ENCODE measurements at places on chromosomes 5 and 9.

DNA sequence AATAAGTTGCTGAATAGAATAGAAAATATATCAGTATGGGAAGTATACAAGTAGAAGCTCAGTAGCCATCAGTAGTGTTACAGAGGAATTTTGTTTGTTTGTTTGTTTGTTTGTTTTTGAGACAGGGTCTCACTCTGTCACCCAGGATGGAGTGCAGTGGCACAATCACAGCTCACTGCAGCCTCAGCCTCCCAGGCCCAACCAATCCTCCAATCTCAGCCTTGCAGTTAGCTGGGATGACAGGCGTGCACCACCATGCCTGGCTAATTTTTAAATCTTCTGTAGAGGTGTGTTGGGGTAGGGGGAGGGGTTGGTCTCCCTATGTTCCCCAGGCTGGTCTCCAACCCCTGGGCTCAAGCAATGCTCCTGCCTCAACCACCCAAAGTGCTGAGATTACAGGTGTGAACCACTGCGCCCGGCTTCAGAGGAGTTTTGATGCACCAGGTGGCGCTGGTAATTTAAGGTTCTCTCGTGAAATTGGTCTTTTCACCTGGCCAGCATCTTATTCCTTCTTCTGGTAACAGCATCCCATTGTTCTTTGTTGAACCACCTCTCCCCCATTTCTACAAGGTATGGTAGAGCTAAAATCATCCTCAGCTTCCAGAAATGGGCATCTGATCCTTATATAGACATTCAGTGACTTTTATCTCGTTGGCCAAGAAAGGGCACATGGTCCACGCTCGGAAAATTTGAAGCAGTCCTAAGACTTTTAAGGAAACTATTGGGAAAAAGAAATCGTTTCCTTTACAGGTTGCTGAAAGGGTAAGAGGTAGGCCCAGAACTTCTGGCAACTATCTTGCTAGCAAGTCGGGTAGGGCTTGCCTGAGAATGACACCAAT, 157.1 kb downstream of the ARRDC3 start:
- DNase-seq = no peak

GRCh38 chr9:88733651-88734421, 198.9 kb downstream of the NXNL2 start:
- DNase-seq = no peak

DNA sequence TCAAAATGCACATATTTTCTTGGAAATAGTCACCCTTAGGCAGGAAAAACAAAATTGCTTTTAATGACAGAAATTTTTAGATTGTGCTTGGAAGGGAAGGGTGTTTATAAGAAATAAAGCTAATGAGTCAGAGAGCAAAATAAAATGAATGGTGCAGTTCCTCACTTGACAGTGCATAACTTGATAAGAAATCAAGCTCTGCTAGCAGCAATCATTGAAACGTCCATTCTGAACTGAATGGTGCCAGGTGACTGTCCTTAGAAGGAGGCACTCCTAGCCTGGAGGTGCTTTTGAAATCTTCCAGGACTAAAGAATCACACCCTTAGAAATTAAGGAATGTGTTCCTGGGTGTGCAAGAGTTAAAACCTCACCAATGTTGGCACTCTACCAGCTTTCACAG, 202.5 kb downstream of the EFNA5 start:
- DNase-seq = no peak

- no peak for DNase-seq
Observed at GRCh38 chr9:647522-647921, 194.0 kb upstream of the DMRT1 start.

GRCh38 chr5:62167561-62168057, 138.4 kb upstream of the KIF2A start:
- DNase-seq = no peak

DNA sequence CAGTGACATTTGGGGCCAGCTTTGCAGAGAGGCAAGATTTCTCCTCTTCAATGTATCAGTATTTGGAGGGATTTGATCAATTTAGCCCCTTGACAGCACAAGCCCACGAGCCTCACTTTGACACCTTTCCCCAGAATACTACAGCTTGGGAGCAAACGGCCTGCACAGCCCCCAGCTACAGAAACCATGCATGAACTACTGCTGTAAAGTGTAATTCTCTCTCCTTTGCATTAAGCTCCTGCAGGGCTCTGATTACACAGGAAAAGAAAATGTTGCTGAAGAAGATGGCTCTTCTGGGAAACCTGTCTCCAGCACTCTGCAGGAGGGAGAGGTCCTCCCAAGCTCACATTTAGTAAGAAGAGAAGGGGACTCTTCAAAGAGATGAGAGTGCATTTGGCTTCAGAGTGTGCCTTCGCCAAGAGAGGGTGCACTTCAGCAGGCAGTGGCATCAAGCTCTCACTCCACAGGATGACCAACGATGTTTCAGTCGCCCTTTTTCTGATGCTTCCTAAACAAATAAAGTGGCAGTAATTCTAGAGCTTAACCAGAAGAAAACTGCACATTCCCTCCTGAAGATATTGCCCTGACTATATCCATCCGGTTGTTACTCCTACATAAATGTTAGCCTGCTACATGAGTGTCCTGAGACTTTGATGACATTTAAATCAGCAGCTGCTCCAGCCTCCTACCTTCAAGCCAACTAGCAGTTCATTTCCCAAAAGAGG, 272.2 kb downstream of the AUH start:
- no peak for DNase-seq

DNA sequence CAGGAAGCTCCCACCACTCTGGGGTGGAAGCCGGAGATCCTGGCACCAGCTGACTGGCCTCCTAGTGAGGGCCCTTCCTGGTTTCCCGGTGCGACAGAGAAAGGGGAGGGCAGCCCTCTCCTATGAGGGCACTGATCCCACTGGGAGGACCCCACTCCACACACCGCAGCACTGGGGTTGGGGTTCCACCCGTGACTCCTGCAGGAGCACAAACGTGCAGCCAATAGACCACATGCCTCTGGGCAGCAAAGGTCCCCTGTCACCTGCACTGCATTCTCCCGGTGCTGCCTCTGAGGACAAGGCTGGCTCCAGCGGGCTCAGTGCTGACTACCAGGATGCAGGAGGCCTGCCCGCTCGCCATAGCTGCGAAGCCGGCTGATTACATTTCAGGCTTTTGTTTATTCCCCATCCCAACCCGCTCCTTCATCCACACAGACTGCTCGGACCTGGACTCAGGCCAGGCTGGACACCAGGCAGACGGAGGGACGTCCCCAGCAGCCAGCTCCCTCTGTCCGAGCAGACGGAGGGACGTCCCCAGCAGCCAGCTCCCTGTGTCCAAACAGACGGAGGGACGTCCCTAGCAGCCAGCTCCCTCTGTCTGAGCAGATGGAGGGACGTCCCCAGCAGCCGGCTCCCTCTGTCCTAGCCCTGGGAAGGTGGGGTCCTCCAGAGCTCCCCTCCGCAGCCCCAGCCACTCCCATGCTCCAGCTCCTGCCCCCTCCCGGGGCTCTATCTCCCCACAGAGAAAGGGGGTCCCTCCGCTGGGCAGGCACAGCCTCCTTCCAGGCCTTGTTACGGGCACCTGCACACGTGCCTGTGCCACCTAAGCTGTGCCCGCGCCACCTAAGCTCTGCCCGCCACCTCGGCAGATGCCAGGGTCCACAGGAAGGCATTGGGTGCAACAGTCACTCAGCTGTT, 8.8 kb upstream of the CEP72 start:
- no peak for DNase-seq

GRCh38 chr5:159669559-159669958, 246.7 kb upstream of the ADRA1B start:
- no peak for DNase-seq

- DNase-seq = no peak
Observed at GRCh38 chr5:95759634-95760033, 28.5 kb downstream of the RHOBTB3 start.

DNA sequence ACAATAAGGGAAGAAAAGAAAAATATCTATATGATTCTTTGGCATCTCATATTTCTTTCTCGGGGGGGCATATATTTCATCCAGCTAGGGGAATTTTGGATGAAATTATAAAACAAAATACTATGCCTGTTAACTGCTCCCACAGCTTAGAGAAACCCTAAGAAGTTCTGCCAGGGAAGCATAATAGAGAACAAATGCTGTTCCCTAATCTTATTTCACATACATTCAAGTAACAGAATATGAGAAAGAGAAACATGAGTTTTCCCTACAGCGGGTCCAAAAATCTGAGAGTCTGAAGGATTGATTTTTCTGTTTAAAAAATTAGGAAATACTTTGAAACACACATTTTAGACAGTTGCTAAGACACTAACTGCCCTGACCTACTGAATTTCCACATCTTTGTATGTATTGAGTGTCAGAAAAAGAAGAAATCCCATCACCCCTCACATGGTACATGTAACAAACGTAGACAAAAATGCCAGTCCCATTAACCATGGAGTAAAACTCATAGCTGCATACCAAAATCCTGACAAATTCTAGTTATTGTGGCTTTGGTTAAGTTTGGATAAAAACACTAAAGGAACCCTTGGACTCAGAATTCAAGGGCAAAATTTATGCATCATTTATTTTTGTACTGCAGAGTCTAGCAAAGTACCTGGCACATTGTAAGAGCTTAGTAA, 620.2 kb upstream of the DMAC1 start:
- no peak for DNase-seq

DNA sequence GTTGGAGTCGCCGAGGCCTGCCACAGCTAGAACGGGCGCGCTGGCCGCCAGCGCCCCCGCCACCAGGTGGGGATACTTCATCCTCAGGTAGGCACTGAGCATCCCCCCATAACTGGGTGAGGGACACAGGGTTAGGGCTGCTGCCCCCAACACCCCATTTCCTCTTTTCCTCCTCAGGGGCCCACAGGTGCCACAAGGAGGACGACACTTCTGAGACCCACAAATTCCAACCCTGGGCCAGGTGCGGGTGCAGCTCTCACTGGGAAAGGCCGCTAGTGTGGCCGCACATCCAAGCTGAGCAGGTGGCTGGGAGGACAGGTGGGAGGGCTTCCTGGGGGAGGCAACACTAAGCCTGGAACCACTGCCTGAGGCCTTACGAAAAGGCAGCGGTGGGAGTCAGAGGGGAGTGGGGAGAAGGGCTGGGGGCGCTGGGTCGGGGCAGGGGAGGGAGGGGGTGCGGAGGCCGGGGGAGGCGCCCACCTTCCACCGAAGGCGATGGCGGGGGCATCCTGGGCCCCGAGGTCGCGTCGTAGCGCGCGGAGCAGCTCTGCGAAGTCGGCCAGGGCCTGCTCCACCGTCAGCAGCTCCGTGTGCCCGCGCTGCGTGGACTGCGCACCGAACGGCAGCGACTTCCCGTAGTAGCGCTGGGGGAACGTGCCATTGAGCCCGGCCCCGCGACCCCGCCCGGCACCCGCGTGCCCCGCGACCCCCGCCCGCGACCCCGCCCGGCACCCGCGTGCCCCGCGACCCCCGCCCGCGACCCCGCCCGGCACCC, 961 bp downstream of the DPP7 start:
- DNase-seq = no peak

GRCh38 chr5:29089591-29090130, 2051.3 kb upstream of the CDH9 start:
- DNase-seq = no peak

DNA sequence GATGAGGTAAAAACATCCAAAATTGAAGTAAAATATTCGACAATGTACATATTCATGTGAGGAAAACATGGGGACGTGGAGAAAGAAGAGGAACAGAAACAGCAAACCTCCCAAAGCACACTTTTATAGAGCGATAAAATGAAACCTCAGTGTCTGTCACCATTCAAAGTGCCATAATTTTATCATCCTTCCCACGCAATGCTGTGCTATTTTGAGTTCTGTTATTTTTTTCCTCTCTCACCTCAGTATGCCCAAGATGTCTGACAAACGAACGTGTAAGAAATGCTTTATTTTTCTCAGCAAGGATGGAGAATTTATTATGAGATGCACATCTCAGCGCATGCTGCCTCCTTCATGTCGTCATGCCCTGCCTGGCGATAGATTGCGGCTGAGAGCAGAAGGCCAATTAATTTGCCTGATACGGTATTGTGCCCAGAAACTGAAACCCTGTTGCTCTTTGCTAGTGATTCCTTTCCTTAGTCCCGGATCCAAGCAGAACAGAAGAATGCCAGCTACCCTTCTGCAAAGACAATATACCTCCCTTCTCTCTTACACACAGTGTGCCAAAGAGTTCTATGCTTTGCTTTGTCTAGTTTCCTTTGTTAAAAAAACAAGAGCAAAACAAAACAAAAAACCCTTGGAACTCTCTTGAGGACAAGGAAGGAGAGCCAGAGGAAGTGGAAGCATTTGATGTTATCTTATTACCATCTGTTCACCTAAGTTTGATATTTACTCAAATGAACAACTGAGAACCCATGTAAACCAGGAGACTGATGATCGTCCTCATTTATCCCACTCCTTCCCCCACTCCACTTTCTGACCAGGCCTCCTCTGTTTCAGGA, 192.4 kb downstream of the SEMA6A start:
- no peak for DNase-seq

- DNase-seq = no peak
Observed at GRCh38 chr9:93020771-93021670, 37.5 kb upstream of the SUSD3 start.

DNA sequence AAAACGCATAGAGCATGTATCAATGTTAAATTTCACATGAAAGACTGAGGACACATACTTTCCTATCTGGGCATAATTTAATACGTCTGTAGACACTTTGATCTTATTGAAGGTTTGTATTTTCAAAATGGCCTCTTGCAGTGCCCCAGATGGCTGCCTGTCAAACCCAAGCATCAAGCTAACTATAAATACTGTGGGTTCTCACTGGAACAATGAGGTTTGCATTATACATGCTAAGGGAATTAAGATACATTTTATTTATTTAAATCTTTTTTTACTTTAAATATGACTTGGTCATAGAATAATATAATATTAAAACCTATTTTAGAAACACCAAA, 702.9 kb upstream of the GRAMD2B start:
- no peak for DNase-seq

- DNase-seq = no peak
Observed at GRCh38 chr5:169978714-169979113, 1.6 kb downstream of the INSYN2B start.

DNA sequence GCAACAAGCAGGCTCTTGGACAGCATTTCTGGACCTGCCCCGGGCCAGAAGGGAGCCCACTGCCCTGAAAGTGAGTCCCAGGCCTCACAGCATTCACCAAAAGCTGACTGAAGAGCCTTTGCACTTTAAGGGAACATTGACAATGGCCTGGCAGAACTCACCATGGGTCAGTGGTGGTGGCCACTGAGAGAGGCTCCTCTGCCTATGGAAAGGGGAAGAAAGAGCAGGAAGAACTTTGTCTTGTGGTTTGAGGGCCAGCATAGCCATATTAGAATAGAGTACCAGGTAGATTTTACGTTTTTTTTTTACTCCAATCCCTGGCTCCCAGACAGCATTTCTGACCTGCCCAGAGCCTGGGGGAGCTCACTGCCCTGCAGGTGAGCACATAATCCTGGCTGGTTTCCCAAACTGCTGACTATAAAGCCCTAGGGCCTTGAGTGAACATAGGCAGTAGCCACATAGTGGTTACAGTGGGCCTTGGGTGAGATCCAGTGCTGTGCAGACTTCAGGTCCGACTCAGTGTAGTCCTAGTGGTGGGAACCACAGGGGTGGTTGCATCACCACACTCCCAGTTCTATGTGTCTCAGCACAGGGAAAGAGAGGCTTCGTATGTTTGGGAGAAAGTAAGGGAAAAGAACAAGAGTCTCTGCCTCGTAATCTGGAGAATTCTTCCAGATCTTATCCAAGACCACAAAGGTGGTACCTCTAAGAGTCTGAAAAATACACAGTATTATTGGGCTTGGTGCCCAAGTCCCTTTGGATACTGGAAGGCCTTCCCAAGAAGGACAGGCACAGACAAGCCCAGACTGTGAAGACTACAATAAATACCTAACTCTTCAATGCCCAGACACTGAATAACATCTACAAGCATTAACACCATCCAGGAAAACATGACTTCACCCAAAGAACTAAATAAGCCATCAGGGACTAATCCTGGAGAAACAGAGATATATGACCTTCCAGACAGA, 89.5 kb downstream of the TSSK1B start:
- DNase-seq = no peak

- DNase-seq = peak; percentile 65
Observed at GRCh38 chr9:134407121-134407779, 81.0 kb downstream of the RXRA start.

All from SK-N-MC (cell line).